ENCODE measurements at places on chromosomes 1 and 21. TPM values are rescaled to one million over a fixed set of nuclear protein-coding genes. Genes with fewer than 3 reads are reported as not detected.

Gene GFI1
- total RNA-seq = 0.18 TPM

Gene CHIA
- total RNA-seq = not detected

Gene DYNLT5
- total RNA-seq = 0.35 TPM

Gene LEFTY2
- total RNA-seq = not detected

Gene CR1
- total RNA-seq = not detected

Gene LDLRAD1
- not detected for total RNA-seq

Gene MR1
- 4.3 TPM for total RNA-seq

Gene FPGT
- 10.4 TPM for total RNA-seq

Gene BTBD8
- 1.9 TPM for total RNA-seq

Gene CLIC4
- total RNA-seq = 369 TPM

Gene PADI1
- 1.2 TPM for total RNA-seq

Gene KCNE2
- total RNA-seq = not detected

Gene HPCA
- not detected for total RNA-seq

Gene TNFRSF1B
- total RNA-seq = 7.4 TPM

Gene RORC
- total RNA-seq = not detected

Gene BSND
- total RNA-seq = not detected

Gene BLACAT1
- total RNA-seq = not detected

- no peak for DNase-seq
These were observed 671.4 kb upstream of the ADGRL2 start for GRCh38 chr1:81129366-81129765.

DNA sequence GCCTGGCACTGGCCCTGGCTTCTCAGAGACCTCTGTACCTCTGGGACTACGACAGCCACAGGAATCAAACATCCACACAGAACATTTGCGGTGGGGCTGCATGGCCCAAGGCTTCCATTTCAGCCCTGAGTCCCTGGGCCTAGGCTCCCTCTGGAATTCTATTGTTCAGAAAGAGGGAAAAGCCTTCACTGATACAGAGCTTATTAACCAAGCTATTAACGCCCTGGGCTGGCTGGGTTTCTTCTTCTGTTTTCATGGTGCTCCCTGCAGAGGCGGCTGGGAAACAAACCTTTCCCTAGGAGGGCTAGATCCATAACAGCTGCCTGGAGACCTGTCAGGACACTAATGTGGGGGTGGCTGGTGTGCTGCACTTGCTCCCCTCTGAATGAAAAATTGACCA is 88.2 kb downstream of the KAZN start:
- DNase-seq = no peak

DNA sequence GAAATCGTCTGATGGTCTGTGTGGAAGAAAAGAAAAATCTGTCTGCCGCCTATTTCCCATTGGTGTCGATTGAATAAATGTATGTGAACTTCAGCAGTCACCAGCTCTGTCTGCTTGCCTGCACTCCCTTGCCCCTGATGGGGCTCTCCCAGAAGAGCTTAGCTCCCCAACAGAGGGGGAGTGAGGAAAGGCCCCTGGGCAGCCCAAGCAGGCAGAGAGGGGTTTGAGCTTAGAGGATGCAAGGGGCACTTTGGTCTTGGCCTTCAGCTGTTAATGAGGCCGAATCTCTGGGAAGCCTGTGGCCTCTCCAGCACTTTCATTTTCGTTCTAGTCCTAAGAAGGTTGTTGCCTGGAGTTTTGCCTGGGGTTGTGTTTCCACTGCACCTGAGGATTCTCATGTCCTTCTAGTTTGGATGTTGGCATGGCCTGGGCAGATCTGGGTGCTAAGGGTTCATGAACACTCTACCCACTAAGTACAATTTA is 2.8 kb downstream of the FOXD2 start:
- no peak for DNase-seq

DNA sequence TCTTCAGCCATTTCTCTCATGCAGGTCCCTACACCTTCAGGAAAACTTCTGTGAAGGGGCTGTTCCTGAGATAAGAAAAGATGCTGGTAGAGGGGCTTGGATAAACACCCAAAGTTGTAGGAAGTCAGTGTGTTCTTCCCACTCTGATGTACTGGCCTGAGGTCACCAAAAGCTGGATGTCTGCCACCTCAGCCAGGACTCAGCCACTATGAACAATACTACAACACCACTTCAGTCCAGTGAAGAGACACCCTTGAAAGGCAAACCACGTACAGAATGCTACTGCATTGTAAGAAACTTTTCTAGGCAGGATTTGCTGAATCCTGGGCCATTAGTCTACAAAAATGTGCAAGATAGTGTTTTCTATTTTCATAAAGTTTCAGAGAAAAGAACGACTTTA is 2.4 kb downstream of the PTPN14 start:
- DNase-seq = no peak

- DNase-seq = no peak
These were observed 26.7 kb downstream of the SUSD4 start for GRCh38 chr1:223337174-223337869.

GRCh38 chr1:108556499-108556898 is 3.4 kb upstream of the EEIG2 start:
- no peak for DNase-seq

GRCh38 chr1:215044151-215044550 is 38.4 kb upstream of the KCNK2 start:
- no peak for DNase-seq

DNA sequence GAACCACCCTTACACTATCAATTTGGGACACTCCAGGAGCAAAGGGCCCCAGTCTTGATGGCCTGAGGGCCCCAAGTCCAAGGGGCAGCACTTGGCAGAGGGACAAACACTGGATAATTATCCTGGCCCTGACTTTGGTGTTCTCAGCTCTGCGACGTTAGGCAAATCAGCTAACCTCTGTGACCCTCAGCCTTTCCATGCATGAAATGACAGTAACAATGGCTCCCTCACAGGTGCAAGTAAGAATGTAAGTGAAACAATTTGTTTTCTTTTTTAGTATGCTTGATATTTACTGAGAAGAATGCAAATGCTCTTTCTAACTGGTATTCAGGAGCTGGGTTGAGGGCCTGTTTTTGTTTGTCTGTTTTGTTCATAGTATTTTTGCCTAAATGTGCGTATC is 61.6 kb upstream of the PRDX6 start:
- no peak for DNase-seq

DNA sequence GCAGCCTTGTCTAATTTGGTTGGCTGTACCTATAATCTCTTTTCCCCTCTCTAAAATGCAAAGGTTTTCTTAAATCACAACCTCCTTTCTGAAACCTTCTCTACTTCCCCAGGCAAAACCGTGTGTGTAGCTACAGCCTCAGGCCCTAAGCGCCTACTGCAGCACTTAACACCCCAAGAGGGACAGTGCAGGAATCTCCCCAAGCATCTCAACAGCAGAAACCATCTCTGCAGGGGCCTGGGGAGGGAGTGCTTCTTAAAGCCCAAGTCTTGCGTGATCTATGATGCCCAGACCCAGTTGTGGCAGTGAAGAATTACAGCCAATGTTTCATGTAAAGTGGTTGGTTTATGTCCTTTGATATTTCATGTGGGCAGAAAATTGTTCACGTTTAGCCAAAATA is 159.3 kb downstream of the DSCAM start:
- no peak for DNase-seq

DNA sequence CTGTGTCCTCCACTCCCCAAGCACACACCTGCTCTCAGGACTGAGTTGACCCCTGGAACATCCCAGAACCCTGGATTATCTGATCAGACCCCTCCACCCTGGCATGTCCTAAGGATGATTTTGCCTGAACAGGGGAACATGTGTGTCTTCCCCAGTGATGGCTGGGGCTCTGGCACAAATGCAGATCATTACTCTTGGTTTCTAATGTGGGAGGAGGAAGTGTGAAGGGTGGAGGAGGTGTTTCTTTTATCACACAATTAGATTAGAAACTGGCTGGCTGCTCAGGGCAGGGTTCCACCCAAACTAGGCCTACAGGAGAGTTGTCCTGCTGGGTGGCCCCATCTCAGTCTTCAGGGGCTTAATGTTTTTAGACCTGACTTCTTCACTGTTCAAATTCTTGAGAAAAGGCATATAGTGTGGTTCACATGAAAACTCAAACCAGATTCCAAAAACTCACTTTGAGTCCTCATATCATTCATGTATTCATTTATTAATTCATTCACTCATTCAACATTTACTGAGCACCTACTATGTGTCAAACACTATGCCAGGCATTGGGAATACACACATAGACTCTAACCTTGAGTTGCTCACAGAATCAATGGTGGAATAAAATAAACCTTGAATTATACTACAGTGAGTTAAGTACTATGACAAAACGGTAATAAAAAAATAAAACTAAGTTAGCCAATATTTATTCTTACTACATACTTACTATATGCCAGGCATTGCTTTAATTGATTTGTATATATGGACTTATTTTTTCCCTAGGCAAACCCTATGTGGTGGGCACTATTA is 221.8 kb upstream of the JUN start:
- DNase-seq = no peak

DNA sequence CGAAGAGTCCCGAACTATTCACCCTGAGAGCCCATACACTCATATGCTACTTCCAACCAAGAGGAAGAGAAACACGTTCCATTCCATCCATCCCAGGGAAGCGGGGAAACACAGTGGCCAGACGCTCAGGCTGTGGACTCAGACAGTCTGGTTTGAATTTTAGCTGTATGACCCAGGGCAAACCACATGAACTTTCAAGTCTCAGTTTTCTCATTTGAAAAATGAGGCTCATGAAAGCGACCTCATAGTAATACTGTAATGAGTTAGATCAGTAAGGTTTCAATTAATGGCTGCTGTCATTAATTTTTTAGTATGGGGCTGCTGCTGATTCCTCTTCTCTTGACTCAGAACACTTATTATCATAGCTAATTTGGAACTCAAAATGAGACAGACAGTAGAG is 1.5 kb downstream of the FCRL4 start:
- no peak for DNase-seq

DNA sequence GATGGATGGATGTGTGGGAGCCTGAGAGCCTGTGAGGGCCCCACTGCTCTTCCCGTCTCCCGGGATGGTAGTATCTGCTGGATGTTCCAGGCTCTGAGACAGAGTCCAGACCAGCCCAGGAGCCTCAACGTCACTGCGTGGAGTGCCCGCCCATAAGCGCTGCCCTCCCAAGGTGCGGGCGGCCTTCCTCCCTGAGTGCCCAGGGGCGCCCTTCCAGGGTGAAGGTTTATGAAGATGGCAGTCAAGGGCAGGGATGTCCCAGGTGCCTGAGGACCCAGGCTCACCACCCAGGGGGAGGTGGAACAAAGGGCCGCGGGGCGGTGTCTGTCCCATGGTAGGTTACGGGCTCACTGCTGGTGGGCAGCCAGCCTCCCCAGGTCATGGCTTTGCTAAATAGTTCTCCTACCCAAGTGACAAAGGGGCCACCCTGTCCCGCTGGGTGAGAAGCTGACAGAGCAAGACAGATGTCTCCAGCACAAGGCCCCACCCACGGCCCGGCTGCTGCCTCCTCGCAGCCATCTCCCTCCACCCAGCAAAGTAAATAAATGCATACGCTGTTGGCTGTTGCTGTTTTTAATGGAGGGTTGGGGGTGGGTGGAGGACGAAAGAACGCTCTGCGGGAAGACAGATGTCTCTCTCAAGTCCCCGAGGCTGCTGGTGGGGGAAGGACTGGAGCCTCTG is 9.0 kb upstream of the GPR153 start:
- DNase-seq = no peak

- peak; percentile 36 for DNase-seq
These were observed 2.8 kb downstream of the BATF3 start for GRCh38 chr1:212696721-212697331.

- DNase-seq = no peak
These were observed 116.8 kb downstream of the NPHP4 start for GRCh38 chr1:5875345-5875910.

DNA sequence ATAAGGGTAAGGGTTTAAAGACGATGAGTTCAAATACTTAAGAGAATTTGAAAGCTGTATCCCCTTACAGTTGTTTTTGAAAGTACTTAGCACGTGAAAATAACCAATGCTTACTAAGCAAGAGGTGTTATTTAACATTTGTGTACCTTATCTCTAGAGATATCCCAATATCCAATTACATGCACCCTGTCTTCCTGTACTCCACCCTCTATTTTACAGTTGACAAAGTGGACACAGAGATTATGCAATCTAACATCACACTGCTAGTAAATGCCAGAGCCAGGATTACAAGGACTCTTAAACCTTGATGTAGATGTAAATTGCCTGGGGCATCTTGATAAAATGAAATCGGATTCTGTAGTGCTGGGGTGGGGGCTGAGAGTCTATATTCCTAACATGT is 72.0 kb downstream of the GDAP2 start:
- no peak for DNase-seq

- no peak for DNase-seq
These were observed 1044.4 kb downstream of the PLA2G4A start for GRCh38 chr1:187873126-187873525.

- DNase-seq = no peak
These were observed 150.5 kb upstream of the DUSP10 start for GRCh38 chr1:221892301-221892830.

DNA sequence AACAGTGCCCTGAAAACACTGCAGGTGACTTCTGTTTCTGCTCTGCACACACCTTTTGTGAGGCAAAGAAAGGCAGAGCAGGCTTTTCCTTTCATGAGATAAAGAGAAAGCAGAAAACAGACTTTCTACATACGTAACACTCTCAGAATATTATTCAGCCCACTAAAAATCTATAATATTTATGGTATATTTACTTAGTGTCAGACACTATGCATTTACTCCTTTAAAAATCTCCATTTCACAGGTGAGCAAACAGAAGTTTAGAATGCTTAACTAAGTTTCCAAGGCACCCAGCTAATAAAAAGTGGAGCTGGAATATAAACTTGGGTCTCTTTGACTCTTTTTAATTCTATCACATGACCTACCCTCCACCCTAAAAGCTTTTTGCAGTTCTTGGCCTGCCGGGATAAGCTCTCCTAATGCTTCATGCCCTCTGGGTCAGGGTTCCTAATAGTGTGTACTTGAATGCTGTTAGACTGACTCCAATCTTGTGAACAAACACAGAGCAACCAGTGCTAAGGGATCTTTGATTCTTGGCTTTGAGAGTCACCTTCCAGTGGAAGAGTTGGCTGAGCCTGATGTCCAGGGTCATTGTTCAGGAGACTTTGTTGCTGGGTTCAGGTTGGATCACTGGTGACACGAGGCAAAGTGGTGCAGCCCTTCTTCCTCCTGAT is 27.2 kb downstream of the PROK1 start:
- DNase-seq = no peak

DNA sequence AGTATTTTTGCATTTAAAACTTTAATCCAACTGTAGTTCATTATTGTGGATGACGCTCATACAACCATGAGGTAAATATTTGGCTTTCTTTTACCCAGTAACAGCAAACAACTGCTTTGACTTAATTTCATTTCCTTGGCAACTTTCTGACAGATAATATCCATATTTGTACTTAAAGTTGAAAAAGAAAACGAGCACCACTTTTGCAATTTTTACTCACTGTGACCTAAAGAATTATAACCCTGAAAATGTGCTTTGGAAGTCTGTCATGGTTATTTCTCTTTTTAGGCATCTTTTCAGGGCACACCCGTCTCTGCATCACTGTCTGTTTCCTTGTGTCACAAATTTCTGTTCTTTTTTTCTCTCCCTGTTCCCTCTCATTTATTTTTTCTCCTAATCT is 918 bp upstream of the CD2 start:
- no peak for DNase-seq

All from osteocyte (in vitro differentiated cells).